Kidney (tissue), 22 donors: ENCODE measurements at places on chromosomes 2 and 18. TPM values are rescaled to one million over a fixed set of nuclear protein-coding genes. Genes with fewer than 3 reads are reported as not detected.

- DNase-seq: peak; percentile 88
Observed at GRCh38 chr2:9813312-9814128, 29.8 kb upstream of the TAF1B start.

DNA sequence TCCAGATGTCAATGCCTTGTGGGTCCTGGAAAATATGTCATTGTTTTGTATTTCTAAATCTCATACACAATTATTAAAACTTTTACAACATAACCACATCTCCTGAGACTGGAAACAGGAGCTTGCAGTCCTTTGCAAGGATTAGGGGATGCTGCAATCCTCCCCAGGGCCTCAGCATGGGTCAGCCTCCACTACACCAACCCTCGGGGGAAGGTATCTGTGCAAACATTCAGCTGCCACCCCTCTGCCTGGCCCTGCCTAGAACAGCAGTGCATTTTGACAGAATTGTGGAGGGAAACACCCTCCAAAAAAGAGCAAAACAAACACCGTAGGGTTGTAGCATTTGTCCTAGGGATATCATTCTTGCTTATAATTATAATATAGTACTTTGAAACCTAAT, 4.2 kb upstream of the UPP2 start:
- no peak for DNase-seq

The ST8SIA5 gene
- 2.7 TPM for polyA plus RNA-seq

The GPR17 gene
- polyA plus RNA-seq: 0.39 TPM

The RBBP8 gene
- polyA plus RNA-seq: 45.8 TPM
